AG20443 (cell line): ENCODE measurements at places on chromosomes 5 and 9.

DNA sequence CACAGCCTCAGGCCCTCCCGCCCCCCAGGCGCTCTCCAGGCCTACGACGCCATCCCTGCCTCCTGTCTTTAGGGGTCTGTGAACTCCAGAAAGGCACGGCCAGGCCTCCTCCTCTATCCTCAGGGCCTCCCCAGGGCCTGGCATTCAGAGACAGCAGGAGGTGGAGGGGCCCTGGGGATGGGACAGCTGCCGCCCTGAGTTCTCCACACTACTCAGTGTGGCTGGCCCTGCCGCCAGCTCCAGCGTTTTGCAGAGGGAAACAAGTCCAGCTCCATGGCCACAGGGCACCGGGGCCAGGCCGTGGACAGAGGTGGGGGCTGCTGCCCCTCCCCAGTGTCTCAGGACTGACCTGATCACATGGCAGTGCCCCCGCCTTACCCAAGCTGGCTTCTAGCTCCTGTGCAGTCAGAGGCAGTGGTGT lies 16.4 kb downstream of the SH3GLB2 start:
- no peak for DNase-seq

- DNase-seq: no peak
These were observed 64.7 kb downstream of the RGS7BP start for GRCh38 chr5:64570395-64570996.

GRCh38 chr9:73845539-73845938 lies 651.6 kb upstream of the RORB start:
- DNase-seq: no peak

- DNase-seq: no peak
These were observed 20.6 kb downstream of the DYNC2I2 start for GRCh38 chr9:128636024-128636390.

DNA sequence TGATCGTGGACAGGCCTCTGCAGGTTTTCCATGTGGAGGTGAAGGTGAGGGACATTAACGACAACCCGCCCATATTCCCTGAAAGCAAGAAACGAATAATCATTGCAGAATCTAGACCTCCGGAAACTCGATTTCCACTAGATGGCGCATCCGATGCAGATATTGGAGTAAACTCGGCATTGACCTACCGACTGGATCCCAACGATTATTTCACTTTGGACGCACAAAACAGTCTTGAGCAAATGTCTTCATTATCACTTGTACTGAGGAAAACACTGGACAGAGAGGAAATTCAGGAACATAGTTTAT lies 621 bp downstream of the PCDHA13 start:
- DNase-seq: no peak

GRCh38 chr5:26807231-26808199 lies 230.9 kb downstream of the CDH9 start:
- DNase-seq: no peak
